Fibroblast of skin of right biceps (primary cell): ENCODE measurements at places on chromosomes 5 and 9.
A peak's percentile ranks its signal among the peaks of the same experiment; 100 is the strongest.

- DNase-seq, result no peak
Measured at GRCh38 chr9:114908805-114909448, 21.5 kb downstream of the TNFSF8 start.

GRCh38 chr5:172110921-172111851 lies 76.8 kb downstream of the STK10 start:
- DNase-seq, result peak; percentile 84

- peak; percentile 90 for DNase-seq
Measured at GRCh38 chr5:72633649-72634048, 126.4 kb upstream of the ZNF366 start.

GRCh38 chr9:130117816-130118632 lies 54.2 kb upstream of the NCS1 start:
- peak; percentile 64 for DNase-seq

GRCh38 chr9:18463991-18464390 lies 10.0 kb upstream of the ADAMTSL1 start:
- peak; percentile 80 for DNase-seq

DNA sequence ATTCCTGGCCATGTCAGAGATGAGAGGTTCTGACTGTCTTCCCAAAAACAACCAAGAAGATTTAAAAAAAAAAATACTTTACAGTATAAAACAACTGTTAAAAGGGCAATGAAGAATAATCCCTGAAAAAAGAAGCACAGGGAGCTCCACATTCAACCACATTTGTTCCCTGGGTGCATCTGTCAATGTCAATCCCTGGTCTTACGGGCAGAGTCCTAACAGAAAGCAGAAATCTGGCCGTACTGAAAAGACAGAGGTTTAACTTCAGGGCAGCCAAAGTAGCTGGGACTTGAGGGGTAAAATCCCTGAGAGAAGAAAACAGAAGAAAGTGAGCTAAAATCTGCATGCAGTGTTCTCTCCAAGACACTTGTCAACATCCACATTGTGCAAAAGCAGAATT lies 76.6 kb downstream of the RICTOR start:
- no peak for DNase-seq

DNA sequence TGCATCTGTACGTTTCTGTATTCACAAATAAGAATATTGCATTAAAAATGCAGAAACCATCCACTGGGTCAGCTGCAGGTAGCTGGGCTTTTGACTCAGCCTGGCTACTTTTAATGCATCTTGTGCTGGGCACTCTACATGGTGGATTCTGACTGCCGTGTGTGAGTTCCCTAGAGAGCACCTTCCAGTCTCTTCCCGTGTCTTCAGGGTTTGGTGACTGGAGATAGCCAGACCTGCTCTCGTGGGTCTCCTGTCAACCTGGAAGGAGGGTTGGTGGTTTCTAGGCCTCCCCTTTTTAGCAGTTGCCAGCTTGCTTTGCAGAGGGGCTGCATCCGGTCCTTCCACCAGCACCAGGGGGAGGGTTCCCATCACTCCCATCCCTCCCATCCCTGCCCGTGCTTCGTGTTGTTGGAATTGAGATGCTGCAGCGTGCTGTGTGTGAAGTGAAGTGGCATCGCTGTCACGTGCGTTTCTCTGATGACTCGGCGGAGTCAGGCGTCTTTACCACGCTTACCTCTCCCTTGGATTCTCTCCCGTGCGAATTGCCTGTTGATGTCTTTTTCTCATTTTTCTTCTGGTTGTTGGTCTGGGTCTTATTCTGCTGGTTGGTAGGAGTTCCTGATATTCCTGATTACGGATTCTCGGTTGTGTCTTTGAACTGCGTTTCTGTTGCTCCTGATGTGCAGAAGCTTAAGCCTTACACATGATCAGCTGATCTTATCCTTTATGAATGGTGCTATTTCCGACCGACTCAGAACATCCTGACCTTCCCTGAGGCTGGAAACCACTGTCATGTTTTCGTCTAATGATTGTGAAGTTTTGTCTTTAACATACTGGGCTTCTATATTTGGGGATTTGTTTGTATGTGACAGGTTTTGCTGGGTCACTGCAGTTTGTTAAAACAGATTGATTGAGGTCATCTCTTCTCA lies 16.9 kb downstream of the FBXW5 start:
- DNase-seq, result no peak

DNA sequence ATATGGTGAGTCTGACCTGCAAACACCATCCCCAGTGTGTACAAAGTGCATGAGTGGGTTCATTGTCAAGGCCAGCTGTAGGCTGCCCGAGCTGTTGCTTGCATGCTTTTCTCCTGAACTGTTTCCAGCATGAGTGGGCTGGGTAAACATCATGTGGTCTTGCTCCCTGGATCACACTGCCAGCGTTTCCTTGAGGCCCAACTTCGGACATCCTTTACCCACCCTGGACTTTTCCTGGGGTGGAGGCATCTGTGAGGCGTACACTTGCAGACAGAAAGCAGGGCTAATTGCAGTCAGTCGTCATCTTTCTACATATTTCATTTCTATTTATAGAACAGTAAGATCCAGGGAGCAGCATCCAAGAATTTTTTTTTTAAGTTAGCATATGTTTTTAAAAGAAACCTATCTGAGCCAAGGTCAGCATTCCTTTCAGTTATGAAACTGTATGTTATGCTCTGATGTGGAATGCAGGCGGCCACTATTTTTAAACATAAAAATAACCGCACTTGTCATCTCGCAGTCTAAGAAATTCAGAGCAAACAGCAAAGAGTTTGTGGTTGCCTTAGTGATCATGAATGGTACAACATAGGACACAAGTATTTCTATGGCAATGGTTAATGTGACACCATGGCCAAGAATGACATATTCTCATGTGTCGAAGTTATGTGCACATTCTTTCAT lies 106.5 kb upstream of the DMRT1 start:
- peak; percentile 98 for DNase-seq

- DNase-seq, result peak; percentile 69
Measured at GRCh38 chr5:65961633-65962032, 35.3 kb downstream of the ERBIN start.
